Activated gamma-delta T cell treated with Interleukin-2 at 50 U/mL for 16 hours (primary cell): ENCODE measurements at places on chromosomes 12 and 14.

DNA sequence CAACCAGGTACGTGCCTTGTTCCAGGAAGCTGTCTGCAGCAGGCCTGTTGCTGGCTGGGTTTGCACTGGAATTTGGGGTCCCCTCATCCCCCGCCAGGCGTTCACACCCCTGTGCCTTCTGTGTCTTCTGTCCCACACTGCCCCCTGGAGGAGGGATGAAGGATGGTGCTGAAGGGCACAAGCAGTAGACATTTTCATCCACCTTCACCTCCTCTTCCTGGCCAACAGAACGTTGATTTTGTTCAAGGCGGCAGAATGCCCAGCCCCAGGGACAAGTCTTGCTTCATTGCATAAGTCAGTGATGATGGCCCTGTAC lies 122.1 kb downstream of the CALM1 start:
- peak; percentile 42 for DNase-seq

DNA sequence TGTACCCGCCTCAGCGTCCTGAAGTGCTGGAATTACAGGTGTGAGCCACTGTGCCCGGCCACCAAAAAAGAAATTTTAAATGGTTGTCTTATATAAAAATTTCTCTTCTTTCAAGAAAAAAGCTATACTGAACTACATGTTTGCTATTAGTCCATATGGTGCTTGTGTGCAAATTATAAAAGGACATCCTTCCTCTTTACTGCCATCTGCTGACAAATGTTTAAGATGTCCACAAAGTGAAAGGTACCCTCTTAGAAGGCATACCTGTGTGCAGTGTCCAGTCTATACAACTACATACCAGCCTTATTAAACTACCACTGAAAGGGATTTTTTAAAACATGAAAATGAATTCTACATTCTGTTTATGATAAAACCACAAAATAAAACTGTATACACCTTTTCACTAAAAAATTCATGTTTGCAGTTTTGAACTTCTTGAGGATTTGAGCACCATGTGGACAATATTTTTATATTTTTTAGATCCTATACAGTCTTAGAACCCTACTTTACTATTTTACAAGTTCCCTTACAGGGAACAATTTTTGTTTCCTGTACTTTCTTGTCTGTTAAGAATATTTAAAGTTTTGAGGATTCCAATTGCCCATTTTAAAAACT lies 32.8 kb upstream of the TOMM20L start:
- no peak for DNase-seq

GRCh38 chr12:88553941-88554658 lies 26.2 kb downstream of the KITLG start:
- no peak for DNase-seq

GRCh38 chr12:106091446-106091820 lies 47.3 kb downstream of the NUAK1 start:
- no peak for DNase-seq

GRCh38 chr12:55993230-55993853 lies 3.7 kb upstream of the SUOX start:
- DNase-seq, result no peak

DNA sequence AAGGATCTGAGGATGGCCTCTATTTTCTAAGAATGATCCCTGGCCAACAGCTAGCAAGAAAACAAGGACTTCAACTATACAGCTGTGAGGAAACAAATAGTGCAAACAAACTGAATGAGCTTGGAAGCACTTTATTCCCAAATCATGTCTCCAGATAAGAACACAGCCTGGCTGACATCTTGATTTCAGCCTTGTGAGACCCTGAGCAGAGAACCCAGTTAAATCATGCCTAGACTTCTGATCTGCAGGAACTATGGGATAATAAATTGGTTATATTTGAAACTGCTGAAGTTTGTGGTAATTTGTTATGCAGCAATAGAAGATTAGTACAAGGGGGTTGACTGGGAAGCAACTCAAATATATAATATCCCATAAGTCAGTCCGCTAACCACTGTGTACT lies 183.9 kb upstream of the BMP4 start:
- no peak for DNase-seq

- DNase-seq, result no peak
These were observed 26.0 kb upstream of the RIN3 start for GRCh38 chr14:92487513-92488133.

GRCh38 chr12:47281667-47282171 lies 202.0 kb upstream of the AMIGO2 start:
- DNase-seq, result no peak

DNA sequence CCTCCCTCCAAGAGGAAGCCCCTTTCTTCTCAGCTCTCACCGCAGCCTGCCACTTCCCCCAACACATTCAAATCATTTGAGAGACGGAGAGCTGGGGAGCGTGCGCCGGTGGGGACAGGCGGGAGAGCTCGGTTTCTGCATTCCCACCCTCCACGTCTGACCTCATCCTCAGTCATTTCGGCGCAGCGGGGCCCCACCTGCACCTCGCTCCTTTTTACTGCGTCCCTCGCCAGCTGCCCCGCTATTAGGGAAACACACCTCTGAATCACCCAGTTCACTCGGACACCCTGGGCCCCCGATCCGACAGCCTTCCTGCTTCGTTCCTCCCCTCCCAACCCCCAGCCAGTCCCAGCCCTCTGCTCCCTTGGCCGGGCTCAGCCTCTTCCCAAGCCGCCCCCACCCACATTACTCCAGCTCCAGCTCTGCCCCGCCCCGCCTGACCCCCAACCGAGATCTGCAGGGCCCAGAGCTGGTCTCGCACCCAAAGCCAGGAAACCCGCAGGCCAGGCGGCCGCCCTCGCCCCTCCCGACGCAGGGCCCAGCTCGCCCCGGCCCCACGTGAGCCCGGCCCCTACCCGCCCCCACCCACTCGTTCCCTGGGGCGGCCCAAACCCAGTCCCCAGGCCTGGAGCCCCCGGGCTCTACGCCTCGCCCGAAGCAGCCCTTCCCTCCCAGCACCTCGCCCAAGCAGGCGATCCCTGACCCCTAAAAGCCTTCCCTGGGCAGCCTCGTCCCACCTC lies 783 bp downstream of the CORO1C start:
- DNase-seq, result peak; percentile 22

- DNase-seq, result no peak
These were observed 14.7 kb downstream of the CPSF6 start for GRCh38 chr12:69254046-69254445.

- DNase-seq, result no peak
These were observed 36.5 kb upstream of the TMPRSS12 start for GRCh38 chr12:50806176-50806575.

DNA sequence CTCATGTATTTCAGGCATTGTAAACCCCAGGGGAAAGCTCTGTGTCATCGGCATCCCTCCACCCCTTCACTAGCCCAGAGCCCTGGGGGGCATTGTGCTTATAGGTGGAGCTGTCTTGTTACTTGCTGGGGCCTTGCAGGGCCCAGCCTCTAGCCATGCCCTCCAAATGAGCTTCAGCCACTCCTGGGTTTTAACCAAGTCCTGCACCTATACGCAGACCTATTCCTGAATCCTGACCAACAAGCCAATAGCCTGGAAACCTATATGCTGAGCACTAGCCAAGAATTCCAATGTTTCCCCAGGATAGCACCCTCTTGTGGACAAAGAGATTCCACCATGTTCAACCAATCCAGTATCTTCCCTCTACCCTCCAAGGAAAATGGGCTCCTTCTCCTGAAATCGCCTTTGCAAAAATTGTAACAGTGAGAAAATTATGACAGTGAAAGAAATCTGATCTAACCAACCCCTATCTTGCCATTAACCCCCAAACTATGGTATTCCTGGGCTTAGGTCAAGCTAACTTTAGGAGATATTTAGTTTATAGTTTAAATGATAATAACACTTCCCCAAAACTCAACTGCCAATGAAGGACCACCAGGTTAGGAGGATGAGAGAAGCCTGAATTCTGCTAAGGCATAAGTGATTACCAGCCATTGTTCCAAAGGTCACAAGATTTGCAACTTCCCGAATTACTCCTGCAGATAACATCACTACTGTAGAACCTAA lies 55.5 kb downstream of the TTC7B start:
- no peak for DNase-seq

GRCh38 chr12:2633176-2633824 lies 161.5 kb upstream of the FKBP4 start:
- DNase-seq, result no peak

DNA sequence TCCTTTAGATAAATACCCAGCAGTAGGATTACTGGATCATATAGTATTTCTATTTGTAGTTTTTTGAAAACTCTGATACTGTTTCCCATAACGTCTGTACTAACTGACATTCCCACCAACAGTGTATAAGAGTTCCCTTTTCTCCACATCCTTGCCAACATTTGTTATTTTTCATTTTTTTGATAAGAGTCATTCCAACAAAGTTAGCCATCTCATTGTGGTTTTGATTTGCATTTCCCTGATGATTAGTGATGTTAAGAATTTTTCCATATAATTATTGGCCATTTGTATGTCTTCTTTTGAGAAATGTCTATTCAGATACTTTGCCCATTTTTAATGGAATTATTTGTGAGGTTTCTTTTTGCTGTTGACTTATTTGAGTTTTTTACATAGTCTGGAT lies 486.0 kb downstream of the FLRT2 start:
- DNase-seq, result no peak

GRCh38 chr12:124917841-124918621 lies 3.6 kb upstream of the UBC start:
- DNase-seq, result no peak

- no peak for DNase-seq
These were observed 14.4 kb downstream of the CLSTN3 start for GRCh38 chr12:7144414-7145120.

GRCh38 chr12:111455448-111456320 lies 50.0 kb downstream of the SH2B3 start:
- DNase-seq, result no peak

GRCh38 chr12:99087278-99087677 lies 442.2 kb downstream of the APAF1 start:
- DNase-seq, result no peak

GRCh38 chr12:108712165-108712924 lies 19.0 kb downstream of the CORO1C start:
- DNase-seq, result no peak

DNA sequence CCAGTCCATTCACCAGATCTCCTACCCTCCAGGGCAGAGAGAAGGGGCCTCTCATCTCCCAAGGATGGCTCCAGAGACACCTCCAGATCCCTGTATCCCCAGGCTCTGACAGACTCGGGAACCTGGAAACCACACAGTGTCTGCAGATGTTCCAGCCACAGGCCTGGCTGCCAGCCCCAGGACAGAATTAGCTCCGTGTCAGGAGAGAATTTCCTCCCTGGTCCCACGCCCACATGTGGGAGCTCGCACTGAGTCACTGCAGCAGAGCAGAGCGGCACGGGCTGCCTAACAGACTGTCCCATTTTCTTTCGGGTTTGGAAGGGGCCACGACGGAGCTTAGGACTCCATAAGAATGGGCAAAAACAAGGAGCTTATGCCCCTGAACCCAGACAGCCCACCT lies 33.6 kb downstream of the CMKLR1 start:
- DNase-seq, result no peak

- no peak for DNase-seq
These were observed 44.6 kb downstream of the MAX start for GRCh38 chr14:65057695-65058094.

DNA sequence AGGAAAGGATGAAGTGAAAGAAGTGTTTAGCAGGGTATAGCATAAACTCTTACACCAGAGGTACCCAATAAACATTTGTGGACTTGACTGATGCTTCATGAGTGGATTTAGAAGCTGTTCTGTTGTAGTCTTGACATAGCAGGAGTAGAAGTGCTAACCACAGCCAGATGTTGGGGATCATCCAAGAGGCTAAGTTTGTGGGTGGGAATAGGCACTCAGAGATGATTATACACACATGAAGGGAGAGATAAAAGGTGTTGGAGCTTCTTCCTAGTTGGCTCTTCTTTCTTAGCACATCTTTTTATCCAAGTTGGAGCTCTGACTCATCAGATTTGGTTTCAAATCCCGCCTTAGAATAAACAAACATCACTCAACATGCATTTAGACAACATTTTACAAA lies 166.7 kb upstream of the E2F7 start:
- no peak for DNase-seq
